Activated CD4-positive, alpha-beta T cell treated with anti-CD3 and anti-CD28 coated beads, Interleukin-2, amount 50 U/mL, for 24 hours (primary cell): ENCODE measurements at places on chromosomes 6 and 20.
A peak's percentile ranks its signal among the peaks of the same experiment; 100 is the strongest.

- DNase-seq = no peak
Observed at GRCh38 chr6:100846276-100846675, 34.9 kb downstream of the ASCC3 start.

DNA sequence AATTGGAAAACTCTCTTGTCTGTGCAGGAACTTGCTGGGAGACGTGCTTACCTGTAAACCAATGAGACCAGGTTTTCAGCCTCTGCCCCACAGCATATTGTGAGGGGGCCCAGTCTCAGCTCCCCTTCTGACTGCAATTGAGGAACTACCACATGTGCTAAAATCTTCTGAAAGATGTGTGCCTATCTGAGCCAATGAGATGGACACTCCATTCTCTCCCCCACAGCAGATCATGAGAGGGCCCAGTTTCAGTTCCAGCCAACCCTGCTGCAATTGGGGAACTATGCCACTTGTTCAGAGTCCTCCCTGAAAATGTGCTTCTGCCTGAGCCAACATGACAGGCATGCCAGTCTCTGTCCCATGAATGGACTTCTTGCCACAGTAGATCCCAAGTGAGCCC is 20.9 kb upstream of the PI3 start:
- DNase-seq = no peak

DNA sequence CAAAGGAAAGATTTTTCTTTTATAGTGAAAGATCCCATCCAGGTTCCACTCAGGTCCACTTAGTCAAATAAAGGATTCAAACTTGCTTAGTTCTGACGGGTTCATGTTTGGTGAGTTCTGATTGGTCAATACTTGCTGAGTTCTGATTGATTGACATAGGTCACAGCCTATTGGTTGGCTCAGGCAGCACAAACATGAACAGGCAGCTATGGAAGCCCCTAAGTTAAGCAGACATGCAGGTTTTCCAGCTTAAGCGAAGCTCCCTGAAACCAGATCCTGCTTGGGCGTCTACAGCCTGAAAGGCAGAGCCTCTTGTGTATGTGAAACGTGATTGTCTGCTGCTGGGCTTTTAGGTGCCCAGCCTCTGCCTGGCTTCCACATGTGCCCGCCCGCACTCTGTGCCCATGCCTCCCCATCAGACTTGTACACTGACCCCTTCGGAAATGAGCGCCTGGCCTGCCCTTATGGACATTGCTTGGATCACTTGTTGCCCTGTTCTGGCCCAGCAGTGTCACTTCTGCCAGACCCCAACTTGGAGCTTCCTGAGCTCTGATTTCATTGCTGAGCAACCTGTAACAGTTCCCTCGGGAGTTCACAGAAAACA is 45.4 kb upstream of the ECI2 start:
- DNase-seq = no peak

- DNase-seq = no peak
Observed at GRCh38 chr20:24984961-24985640, 7.5 kb downstream of the APMAP start.

DNA sequence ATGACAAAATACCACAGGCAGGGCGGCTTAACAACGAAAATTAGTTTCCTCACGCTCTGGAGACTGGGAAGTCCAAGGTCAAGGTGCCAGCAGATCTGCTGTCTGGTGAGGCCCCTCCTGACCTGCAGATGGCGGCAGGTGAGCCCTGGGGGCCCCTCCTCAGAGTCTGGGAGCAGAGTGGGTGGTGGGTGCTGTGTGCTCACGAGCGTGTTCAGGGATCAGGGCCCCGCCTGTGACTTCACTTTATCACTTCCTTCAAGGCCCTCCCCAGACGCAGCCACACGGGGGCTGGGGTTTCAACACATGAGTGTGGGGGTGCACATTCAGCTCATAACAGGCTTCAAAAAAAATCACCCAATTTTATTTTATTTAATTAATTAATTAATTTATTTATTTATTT is 39.3 kb downstream of the SLC2A4RG start:
- DNase-seq = no peak

DNA sequence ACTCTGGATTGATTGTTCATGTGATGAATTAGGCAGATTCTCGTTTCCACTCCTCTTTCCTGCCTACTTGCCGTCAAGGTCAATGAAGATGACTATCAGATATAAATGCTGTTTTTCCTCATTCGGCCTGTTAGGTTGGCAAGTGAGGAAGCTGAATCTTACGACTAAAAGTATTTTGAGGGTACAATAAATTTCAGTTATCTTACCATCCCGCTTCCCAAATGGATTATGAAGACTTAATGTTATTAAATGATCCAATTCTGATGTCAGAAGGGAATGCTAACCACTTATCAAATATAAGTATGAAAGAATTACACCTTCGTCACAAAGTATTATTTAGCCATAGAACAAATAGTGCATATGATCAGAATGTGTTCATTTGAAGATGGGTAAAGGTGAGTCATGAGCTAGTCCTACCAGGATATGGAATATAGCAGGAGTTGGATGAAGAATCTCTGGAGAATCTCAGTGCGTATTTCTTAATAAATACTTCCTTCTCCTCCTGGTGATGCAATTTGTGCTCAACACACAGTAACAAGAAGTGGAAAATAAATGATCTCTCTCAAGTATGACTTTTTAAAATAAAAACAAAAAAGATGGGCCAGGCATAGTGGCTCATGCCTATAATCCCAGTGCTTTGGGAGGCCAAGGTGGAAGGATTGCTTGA is 4.6 kb downstream of the GPLD1 start:
- DNase-seq = no peak

- DNase-seq = no peak
Observed at GRCh38 chr6:16345449-16346330, 107.3 kb downstream of the GMPR start.

- DNase-seq = no peak
Observed at GRCh38 chr6:85044361-85044760, 280.0 kb upstream of the TBX18 start.

GRCh38 chr6:40369891-40370290 is 217.3 kb downstream of the LRFN2 start:
- DNase-seq = no peak

DNA sequence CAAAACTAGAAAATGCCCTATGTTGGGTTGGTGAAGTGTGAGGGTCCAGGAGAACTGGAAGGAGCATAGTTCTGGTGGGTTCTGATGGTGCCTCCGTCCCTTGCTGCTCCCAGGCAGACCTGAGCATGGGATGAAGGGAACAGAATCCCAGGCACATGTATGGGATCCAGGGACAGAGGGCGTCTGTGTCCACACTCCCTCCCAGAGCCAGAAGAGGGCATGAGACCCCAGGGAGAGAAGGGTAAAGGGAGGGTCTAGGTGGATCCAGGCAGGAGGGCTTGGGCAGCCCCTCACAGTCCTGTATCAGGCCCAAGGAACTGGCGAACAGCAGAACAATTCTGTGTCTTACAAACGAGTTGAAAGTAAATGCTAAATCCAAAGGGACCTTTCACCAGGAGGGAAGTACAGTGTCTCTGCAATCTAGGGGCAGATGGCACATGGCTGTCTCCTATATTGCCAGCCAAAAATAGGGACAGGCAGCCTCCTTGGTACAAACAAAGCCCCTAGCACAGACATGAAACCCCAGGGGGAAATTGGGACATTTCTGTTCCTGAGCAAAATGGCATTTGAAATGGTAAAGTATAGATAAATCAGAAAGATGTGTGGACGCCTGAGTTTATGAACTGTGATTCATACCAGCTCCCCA is 2.5 kb upstream of the BPIFA1 start:
- DNase-seq = no peak

- DNase-seq = no peak
Observed at GRCh38 chr6:91497770-91498169, 910.9 kb upstream of the MAP3K7 start.

- DNase-seq = no peak
Observed at GRCh38 chr6:55069132-55069781, 105.1 kb upstream of the HCRTR2 start.

DNA sequence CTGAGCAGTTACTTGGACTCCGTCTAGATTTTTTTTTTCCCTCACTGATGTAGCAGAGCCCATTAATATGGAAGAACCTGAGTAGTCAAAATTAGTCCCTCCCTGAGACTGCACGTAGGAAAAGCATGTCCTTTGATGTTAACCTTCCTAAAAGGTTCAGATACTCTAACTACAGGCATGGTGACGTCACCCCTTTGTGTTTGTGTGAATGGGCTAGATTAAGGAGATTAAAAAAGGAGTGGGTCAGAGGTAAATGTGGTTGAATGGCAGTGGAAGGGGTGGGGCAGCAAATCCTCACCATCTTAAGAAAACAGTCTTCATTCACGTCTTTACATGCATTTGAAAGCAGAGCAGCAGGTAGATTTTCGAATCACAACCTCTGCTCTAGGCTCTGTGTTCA is 521.1 kb downstream of the TFAP2B start:
- DNase-seq = no peak

DNA sequence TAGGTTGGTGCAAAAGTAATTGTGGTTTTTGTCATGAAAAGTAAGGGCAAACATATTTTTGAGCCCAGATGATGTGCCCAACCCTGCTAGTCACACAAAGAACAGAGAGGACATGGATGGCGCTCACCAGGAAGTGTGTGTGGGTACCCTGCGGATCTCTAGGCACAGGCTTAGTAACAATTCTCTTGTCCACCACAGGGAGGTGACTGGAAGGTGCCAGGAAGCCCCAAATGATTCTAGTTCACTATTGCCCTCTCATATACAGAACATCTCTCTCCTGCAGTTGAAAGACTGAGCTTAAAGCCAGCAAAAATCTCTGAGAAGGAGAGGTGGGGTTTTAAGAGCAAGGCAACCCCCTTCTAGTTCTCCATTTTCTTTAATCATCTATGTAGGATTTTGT is 272.1 kb upstream of the TAB2 start:
- no peak for DNase-seq

GRCh38 chr6:148599967-148600426 is 146.8 kb upstream of the UST start:
- no peak for DNase-seq

- no peak for DNase-seq
Observed at GRCh38 chr6:97469451-97469850, 186.4 kb upstream of the MMS22L start.

- peak; percentile 84 for DNase-seq
Observed at GRCh38 chr20:50724851-50725723, 6.3 kb upstream of the PARD6B start.

GRCh38 chr20:59158673-59159072 is 4.9 kb upstream of the ZNF831 start:
- DNase-seq = no peak

GRCh38 chr6:39561536-39562266 is 163.5 kb downstream of the KIF6 start:
- DNase-seq = no peak

- no peak for DNase-seq
Observed at GRCh38 chr6:90472716-90473115, 114.2 kb downstream of the MAP3K7 start.

- no peak for DNase-seq
Observed at GRCh38 chr6:132060591-132060990, 109.4 kb upstream of the CCN2 start.

DNA sequence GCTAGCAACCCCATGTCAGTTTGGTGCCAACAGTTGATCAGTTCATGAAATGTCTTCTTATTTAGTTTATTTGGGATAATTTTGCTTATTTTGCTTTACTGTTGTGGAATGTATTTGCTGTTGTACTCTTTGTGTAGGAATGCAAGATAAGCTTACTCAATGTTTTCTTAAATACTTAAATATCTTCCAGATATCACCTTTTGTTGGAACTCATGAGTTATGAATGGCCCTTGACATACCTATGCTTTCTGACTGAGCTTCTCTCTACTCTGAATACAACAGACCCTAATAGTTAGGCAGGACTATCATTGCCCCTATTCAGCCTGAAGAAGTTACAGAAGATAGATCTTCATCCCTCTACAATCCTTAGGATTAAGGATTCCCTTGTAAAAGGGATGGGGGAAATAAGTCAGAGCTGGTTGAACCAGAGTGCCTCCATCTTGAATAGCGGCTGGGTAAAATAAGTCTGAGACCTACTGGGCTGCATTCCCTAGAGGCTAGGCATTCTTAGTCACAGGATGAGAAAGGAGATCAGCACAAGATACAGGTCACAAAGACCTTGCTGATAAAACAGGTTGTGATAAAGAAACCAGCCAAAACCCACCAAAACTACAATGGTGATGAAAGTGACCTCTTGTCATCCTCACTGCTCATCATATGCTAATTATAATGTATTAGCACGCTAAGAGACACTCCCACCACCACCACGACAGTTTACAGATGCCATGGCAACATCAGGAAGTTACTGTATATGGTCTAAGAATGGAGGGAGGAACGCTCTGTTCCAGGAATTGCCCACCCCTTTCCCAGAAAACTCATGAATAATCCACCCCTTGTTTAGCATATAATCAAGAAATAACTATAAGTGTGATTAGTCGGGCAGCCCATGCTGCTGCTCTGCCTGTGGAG is 196.9 kb downstream of the AKAP7 start:
- no peak for DNase-seq

DNA sequence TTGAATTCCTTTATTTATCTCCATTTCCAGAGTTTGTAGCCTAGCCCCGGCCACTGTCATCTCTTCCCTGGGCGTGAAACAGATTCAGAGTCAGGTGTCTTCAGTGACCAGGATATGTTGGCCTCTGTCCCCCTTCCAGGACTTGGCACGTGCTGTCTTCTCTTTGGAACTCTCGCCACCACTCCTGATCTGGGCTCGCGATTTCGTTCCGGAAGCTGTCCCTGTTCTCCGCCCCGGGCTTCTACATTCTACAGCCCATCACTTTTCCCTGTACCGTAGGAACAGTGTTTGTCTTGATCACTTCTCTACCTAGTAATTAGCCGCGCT is 739 bp downstream of the GSS start:
- peak; percentile 4 for DNase-seq

DNA sequence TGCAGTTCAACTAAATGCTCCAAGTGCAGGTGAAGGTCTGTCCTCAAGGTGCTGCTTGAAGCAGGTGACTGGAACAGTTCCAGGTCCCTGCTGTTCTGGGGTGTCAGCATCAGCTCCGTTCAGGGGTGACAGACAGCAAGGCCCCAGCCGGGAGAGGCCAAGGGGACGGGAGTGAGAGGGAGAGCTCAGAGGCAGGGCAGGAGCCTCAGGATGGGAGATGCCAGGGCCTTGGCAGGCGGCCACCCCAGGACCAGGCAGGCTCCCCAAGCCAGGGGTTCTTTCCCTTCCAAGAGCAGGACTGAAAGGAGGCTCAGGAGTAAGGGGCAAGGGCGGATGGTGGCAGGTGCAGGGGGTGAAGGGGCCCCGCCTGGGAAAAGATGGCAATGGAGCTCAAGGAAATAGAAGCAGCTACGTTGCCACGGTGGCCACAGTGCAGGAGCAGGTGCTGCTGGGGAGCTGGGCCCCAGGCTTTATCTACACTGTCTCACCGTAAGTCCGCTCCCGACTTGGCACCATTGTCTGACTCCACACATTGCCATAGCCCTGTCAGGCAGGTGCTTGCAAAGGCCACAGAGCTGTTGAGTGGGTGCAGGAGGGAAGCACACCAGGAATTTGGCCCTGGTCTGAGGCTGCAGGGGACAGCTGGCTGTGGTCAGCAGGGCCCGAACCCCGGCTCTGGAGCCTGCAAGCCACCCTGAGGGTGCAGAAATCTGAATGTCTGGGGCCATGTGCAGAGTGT is 43.1 kb downstream of the ERMARD start:
- no peak for DNase-seq
